ENCODE measurements at places on chromosomes 7 and 10.

DNA sequence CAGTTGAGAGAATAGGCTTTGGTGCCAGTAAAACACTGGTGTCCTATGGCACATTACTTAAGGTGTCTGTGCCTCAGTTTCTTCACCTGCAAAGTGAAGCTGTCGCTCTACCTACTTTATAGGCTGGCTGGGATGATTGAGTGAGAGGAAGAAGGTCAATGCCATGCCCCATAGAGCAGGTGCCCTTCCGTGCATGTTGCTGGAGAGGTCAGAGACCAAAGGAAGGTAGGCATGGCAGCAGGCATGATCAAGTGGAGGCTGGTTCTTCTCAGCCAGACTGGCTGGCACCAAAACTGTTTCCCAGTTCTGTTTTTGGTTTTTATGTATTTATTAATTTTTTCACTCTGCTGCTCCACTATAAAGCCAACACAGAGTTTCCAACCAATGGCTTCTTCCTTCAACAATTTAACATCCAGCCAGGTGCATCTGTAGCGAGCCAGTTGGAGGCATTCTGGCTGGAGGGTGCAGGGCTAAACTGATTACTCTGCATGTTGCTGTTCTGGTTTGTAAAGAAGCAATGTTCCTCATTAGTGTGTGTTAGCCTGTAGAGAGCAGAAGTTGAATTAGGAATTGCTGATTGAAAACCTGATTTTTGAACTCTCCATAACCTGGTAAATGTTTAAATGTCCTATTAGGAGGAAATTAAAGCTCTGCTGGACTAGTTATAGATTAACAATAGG, 144.3 kb upstream of the TNS3 start:
- no peak for DNase-seq

DNA sequence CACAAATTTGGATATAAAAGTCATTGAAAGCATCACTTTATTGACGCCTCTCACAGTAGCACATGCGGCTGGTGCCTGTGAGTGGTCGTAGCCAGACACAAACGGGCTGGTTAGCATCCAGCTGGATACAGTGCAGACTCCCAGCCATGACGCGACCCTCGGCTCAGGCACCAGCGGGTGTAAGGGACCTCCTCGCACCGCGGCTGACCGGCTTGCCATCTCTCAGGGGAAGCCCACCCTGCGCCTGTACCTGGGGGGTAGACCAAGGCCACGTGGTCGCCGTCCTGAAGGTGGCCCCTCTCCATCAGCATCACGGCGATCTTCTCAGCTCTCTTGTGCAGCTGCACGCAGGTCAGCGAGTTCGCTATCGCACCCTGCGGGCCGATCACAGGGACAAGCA, 213.8 kb downstream of the ZMYND11 start:
- no peak for DNase-seq

DNA sequence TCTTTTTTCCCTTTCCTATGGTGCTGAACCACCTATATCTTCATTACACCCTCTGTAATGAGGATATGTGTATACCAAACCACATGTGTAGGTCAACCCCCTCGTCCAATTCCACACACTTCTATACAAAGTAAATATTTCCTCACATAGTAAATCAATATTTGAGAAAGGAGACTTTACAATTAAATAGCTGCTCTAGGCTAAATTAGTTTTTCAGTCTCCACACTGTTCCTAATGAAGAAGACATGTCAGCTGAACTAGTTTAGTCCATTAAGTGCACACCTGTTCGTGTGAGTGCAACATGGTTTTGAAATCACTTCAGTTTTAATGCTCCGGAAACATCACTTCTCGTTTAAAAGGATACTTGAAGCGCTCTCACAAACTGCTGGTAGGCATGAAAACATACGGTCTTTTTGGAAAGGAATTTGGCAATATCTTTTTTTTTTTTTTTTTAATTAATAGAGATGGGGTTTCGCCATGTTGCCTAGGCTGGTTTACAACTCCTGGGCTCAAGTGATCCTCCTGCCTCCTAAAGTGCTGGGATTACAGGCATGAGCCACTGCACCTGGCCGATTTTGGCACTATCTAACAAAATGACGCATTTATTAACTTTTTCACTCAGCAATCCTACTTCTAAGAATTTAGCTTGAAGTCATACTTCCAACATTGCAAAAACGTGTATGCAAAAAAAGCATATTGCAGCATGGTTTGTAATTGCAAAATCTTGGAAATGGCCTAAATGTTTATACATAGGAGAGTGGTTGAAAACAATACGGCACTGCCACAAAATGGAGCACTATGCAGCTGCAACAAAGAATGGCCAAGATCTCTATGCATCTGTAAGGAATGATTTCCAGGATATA, 2.1 kb upstream of the XRCC2 start:
- no peak for DNase-seq

DNA sequence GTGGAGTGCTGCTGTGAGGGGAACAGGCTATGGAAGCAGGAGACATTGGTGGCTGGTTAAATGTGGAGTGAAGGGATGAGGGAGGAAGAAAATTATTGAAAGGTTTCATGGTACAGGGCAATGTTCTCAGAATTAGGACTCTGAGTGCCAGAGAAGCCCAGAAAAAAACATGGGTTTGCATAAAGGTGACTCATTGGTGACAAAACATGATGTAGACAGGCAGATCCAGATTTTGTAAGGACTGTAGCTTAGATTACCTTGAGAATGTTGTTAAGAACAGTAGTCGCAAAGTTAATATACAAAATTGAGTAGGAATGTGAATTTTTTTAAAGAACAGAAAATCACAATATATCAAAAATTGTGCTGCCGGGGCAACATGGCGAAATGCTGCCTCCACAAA, 134.9 kb upstream of the ZNF438 start:
- no peak for DNase-seq

DNA sequence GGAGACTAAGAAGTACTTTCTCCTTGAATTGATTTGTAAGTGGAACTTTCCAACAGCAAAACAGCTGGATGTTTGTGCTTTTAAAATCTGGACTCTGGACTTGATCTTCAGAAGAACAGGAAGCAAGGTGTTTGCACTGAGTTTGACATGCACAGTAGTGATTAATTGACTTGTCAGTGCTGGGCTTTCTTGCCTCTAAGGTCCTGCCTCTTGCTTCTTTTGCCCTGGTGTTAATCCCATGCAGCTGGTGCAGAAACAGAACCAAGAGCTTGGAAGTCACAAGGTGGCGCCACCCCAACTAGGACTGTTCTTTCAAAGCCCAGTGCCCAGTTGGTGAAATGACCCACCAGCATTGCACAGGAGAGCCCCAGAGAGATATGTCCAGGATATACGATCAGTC, 66.8 kb upstream of the SEPHS1 start:
- no peak for DNase-seq
